Immature natural killer cell (primary cell): ENCODE measurements at places on chromosomes 7 and 10. TPM values are rescaled to one million over a fixed set of nuclear protein-coding genes. Genes with fewer than 3 reads are reported as not detected.
A peak's percentile ranks its signal among the peaks of the same experiment; 100 is the strongest.

GRCh38 chr7:17521437-17521836 is 223.0 kb downstream of the AHR start:
- DNase-seq: no peak

- DNase-seq: peak; percentile 26
Observed at GRCh38 chr10:61937631-61938351, 36.3 kb downstream of the ARID5B start.

DNA sequence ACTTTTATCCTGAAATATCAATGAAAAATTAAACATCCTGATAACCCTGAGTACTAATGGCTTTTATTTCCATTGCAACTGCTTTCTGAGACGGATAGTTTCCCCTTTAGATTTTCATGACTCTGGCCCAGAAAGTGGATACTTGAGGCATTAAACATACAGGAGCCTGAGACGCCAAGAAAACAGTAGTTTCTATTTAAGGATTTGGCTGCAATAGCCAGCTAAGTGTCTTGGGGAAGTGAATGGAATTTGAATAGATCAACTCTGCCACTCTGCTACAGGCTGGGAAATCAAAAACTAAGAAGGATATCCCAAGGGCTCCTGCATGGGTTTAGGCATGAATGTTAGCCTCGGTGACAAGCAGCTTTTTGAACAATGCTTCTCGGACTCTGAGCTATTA is 24.7 kb upstream of the GPAM start:
- no peak for DNase-seq

DNA sequence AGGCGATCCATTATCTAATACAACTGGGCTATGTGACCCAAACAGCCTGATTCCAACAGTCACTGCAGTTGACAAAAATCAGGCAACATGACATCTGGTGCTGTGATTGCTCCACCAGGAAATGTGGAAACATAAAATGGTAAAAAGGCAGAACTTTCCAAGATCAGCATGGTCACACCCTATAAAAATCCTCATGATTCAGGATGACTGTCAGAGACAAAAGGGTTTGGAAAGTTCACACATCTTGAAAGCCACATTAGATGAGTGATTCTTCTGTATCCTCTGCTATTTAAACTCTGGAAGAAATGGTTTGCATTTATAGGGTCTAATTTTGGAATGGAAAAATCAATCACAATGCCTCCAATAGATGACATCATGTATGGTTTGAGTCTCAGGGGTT is 662.6 kb upstream of the IGFBP3 start:
- DNase-seq: no peak

DNA sequence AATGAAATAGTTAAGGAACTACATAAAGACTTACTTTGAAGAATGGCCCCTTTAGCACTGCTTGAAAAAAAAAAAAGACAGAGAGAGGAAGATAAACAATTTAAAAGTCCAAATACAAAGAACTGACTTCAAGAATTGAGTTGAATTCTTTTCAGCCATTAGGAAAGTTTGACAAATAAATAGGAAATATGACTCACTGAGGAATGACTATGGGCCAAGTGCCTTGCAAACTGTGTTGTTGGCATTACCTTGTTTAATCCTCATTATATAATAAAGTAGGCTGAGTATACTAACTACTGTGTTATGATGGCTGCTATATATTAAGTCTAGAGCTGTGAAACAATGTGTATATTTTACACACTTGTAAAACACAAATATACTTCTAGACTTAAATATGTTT is 151.1 kb downstream of the ELMO1 start:
- DNase-seq: no peak

DNA sequence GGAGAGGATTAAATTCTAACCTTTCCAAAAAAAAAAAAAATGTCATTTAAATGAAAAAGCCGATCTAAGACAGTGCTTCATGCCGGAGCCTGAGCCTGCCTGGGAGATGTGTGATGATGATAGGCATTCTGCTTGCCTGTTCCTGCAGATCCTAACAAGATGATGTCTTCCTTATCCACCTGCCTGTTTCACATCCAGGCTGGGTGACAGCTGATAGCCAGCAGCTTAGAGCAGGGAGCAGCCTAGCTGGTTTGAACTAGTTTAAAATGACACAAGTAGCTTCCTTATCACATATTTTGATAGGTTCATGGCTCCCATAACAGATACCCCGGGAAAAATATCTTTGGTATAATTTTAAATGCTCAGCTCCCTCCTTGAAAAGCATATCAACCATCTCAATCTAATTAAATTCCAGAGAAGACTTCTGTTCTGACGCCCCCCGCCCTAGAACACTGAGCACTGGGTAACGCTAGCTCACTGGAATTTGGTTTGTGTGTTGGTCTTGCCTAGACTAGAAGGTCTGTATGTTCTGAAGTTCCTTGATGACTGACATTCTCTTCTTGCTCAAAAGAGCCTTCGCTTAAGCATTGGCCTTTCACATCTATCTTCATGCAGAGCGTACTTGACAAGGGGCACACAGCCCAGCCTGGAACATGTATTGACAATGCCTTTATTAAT is 96.9 kb upstream of the FGFR2 start:
- no peak for DNase-seq

GRCh38 chr10:5625992-5626777 is 40.2 kb downstream of the ASB13 start:
- no peak for DNase-seq

DNA sequence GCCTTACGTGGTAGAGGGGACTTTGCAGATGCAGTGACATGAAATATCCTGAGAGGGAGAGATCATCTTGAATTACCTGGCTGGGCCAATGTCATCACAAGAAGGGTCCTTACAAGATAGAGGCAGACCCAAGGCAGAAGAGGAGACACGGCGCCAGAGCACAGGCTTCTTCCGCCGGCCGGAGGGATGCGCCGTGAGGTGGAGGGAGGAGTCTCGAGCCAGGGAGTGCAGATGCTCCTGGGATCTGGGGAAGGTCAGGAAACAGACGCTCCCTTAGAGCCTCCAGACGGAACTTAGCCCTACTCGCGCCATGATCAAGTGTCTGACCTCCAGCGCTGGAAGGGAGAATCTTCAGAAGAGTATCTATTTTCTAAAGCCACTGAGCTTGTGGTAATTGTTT is 304.8 kb downstream of the GLRX3 start:
- no peak for DNase-seq

DNA sequence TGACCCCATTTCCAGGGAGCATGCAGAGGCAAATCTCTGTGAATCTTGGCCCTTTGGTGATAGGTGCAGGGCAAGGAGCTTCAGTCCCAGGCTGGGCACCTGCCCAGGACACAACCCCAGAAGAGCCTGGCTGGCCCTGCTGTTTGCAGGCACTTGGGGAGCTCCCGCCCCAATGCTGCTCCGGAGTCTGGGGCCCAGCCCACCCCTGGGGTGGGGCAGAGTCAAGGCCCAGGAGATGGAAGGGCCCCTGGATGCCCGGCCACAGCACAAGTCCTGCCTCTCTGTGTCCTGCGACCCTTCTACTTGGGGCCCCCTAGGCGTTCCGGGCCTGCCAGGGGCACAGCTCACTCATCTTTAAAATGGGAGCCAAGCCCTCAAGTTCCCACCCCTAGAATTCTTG is 24.7 kb downstream of the PDGFA start:
- DNase-seq: no peak

GRCh38 chr7:55271069-55271626 is 94.0 kb upstream of the LANCL2 start:
- DNase-seq: no peak

DNA sequence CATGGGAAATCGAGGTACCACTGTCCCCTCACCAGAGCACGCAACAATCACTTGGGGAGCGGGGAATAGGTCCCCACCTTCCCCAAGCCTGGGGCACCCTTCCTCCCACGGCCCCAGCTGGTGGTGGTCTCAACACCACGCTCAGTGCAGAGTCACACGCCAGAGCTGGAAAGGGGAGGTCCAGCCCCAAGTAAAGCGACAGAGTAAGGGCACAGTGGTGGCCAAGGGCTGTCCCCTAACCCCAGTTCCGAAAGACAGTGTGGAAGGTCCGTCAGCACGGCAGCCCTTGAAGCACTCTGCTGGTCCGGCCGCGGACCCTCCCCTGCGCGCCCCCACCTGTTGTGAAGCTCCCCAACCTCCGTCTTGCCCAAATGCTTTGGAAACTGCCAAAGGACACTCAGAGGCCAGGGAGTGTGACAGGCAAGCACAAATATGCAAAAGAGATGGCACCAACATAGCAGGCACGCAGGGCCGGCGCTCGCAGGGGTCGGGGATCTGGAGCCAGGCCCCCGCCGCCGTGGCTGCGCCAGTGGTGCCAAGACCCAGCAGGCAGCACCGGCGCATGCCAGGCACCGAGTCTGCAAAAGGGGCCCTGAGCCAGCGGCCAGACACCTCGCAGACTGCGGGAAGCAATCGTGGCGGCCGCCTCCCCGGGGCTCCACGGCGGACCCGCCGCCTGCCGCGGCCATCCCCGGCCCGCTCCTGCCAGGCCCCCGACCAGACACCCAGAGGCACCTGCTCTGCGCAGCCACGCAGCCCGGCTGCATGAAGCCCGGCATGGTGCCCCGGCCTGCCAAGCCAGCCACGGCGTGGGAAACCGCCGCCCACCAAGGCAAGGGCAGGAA is 51.6 kb upstream of the SRRM3 start:
- DNase-seq: no peak

- no peak for DNase-seq
Observed at GRCh38 chr7:33810356-33810755, 95.0 kb upstream of the BMPER start.

DNA sequence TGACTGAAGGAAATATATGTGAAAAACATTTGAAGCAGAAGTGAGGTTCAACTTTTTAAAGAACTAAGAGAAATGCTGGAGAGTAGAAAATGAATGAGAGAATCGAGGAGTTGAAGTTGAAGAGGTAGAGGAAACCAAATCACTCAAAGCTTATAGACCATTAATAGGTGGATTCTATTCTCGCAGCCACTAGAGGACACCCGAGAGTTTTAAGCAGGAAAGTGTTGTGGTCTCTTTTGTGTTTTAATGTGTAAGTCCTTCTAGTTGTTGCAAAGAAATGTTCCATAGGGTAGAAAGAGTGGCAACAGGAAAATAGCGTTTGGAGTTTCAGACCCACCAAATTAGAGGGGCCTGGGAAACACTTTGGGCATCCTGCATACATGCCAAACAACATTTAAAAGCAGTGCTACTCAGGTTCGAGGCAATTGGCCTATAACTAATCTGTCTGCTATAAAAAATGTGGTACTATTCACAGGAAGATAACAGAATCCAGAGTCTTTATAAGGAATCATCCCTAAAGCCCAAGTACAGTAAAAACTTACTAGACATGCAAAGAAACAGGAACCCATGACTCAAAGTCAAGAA is 75.3 kb upstream of the TAS2R16 start:
- no peak for DNase-seq

- no peak for DNase-seq
Observed at GRCh38 chr7:139341776-139342226, 664 bp downstream of the FMC1 start.

- no peak for DNase-seq
Observed at GRCh38 chr10:34147641-34148304, 667.3 kb downstream of the PARD3 start.

DNA sequence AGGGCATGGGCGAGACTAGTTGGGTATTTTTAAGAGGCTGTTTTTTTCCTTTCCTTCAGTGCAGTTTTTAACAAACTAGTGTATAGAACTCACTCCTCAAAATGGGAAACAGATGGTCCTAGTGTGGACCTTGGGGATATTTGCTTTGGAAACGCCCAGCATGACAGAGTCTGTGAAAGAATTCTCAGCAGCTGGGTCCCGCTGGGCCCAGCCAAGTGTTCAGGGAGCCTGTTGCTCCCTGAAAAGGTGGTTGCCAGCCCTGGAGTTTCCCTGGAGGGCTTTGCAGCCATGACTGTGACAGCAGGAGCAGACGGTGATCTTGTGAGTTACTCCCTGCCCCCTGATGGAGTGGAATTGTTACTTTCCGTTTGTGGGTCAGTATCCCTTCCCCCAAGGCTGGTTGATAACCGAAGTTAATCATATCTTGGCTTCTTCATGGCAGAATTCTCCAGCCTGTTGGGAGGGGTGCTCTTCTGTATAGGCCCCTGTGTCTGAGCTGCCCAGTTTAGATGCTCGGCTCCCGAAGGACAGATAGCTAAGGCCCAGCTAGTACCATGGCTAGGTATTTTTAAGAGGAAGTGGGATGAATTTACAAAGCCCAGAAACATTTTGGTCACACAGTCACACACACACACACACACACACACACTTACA is 278.6 kb upstream of the HABP2 start:
- DNase-seq: no peak

DNA sequence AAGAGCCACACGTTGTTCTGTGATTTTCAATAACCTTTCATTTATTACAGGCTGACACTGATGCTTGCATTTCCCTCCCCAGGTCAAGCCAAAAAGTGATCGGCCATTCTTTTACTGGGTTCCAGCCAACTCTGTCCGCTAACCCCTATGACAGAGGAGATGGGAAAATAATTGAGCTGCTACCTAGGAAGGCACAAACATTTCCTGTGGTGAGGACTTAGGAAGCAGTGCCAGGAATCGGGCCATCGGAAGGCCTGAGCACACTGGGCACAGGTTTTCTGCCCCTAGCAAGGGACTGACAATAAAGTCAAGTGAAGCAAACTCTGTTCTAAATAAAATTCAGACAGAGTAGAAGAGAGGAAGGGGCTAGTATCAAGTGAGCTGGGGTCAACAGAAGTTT is 313.0 kb upstream of the AOAH start:
- no peak for DNase-seq

DNA sequence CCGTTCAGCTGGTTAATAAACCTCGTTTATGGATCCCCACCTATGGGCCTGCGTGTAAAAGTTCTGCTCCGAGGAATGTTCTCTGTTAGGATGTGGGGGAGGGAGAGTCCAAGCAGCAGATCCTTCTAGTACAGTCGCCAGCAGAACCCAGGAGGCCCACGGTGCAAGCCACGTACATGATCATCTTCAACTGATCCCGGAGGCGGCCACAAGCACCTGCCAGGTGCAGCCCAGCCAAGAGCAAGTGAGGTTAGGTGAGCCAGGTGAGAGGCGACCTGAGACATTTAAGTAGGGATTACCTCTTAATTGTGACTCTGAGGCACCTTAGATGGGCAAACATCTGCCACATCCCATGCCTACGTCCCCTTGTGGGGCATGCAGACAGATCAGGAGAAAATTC is 18.0 kb upstream of the FGFR2 start:
- no peak for DNase-seq

- no peak for DNase-seq
Observed at GRCh38 chr10:104447331-104447730, 93.7 kb downstream of the CFAP58 start.

DNA sequence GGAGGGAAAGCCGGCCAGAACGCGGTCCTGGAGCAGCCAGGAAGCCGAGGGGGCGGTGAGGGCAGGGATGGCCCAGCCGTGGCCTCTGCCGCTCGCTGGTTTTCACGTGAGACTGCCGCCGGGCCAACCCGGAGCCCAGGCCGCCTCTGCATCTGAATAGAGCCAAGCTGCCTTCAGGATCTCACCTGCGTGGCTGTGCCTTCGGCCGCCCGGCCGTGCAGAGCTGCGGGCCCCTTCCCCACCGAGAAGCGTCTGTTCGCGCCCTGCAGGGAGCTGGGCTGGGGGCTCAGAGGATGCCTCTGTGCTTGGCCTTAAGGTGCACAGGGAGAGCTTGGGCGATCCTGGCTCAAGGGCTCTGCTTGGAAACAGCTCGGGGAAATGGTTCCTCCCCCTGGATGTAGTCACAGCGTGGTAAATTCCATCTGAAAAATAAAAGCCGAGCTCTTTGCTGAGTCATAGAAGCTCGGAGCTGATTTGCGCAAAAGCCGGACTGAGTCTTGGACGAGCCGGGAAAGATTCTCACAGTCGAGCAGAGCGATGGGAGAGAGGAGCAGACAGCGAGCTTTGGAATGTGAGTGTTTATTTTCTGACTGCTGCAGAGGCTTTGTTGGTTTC is at the start of gene JAKMIP3:
TSS of gene JAKMIP3 (plus strand) at position 456 of the 615 bp plus-strand sequence. CDS start 38,863 bp downstream, outside the sequence.
- DNase-seq: no peak

The COL28A1 gene
- not detected for polyA plus RNA-seq

The TFEC gene
- polyA plus RNA-seq: 0.31 TPM

The FRAT2 gene
- polyA plus RNA-seq: 11.5 TPM

The NOD1 gene
- 7.4 TPM for polyA plus RNA-seq

The GPER1 gene
- polyA plus RNA-seq: not detected

The RPEL1 gene
- not detected for polyA plus RNA-seq
